M059J (cell line): ENCODE measurements at places on chromosomes 1 and 21. TPM values are rescaled to one million over a fixed set of nuclear protein-coding genes. Genes with fewer than 3 reads are reported as not detected.
A peak's percentile ranks its signal among the peaks of the same experiment; 100 is the strongest.

Gene SLC22A15
- 0.05 and 0.62 TPM in 2 replicates for total RNA-seq

Gene TNFSF4
- total RNA-seq: 14.6 and 14.7 TPM in 2 replicates

Gene ARHGEF16
- 0.59 and 3.0 TPM in 2 replicates for total RNA-seq

Gene ELOVL1
- total RNA-seq: 152 and 164 TPM in 2 replicates

Gene ELAVL4
- not detected in 2 replicates for total RNA-seq

- peak; percentile 2 for DNase-seq
Observed at GRCh38 chr1:164337885-164338284, 221.1 kb upstream of the PBX1 start.

GRCh38 chr1:6016191-6016865, 24.1 kb upstream of the NPHP4 start:
- DNase-seq: peak; percentile 84

- peak; percentile 70 for DNase-seq
Observed at GRCh38 chr1:86151427-86151826, 5.1 kb downstream of the COL24A1 start.

DNA sequence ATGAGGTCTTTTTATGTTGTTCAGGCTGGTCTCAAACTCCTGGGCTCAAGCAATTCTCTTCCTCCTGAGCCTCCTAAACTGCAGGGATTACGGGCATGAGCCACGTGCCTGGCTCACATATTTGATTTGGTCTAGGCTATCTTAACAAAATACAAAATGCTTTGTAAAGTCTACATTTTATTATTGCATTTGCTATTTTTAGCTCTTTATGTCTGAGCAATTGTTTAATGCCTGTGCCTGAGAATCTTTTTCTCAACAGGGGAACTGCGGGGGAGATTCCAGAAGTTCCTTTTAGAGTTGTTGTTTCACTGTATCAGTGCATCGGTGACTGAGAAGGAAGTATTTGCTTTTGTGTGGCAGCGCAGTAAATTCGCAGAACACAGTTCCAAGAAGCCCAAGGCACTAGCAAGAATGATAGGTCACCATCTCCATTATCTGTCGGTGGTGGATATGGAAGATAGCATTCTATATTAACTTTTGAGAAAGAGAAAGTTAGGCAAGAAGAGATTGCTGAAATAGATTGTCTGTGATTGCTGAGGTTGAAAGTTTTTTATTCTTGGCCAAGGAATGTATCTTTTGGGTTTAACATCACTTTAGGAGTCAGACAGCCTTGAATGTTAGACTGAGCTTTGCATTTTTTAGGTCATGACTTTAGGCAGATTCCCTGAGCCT, 167.3 kb downstream of the PDE4B start:
- no peak for DNase-seq

DNA sequence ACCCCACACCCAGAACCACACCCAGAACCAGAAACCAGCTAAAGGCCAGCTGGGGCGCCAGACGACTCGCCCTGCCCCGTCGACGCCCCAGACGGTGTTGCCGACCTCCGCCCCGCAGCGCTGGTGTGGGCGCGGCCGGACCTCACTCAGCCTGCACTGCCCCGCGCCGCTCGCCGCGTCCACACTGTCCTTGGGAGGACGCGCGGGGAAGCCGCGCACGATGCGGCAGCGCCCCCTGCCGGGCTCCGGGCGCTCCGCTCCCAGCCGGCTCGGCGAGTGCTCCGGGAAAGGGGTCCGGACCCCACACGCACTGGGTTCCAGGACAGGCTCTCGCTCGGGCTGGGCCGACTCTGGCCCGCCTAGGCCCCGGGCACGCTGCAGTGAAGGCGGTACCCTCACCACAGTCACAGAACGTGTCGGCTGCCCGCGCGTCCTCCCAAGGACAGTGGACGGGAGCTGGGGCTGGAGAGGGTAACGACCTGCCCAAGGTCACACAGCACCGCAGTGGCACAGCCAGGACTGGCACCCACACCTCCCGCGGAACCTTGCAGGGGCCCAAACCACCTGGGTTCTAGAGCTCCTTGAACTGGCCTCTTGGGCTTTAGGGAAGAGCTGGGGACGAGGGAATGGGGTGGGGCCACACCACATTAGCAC, 90.2 kb downstream of the DMRTA2 start:
- peak; percentile 12 for DNase-seq

GRCh38 chr1:184940226-184940625, 34.1 kb downstream of the NIBAN1 start:
- no peak for DNase-seq

DNA sequence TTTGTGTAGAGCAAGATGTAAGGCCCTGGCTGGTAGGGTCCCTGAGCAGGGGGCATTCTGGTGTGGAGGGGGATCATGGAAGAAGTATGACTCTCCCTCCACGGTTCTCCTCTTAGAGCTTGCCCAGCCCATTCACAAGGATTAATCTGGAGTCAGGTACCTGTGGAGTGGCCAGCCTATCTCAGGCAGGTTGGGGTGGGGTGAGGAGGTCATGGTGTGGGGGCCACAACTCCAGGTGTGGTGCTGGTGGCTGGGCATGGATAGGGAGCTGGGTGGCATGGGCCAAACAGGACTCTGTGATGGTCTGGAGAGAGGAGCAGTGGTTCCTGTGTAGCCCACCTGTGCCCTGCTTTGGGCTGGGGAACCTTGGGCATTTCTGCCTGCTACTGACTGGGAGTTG, 32.3 kb downstream of the TMCC2 start:
- DNase-seq: no peak

DNA sequence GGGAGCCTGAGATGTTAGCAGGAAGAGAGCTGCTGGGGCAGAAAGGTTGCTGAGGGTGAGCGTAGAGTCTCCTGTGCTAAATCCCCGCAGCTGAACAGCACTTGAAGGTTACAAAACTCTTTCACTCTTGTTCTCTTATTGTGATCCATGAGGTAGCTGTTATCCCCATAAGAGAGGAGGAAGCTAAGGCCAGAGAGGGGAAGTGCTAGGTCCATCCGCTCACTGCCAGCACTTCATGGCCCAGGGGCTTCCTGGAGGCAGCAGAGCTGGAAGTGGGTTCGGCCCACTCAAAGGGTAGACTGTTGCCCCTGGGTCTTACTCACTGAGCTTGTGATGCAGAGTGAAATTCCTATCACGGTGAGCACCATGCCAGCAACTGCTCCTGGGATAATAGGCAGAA, 5.6 kb downstream of the TMEM234 start:
- no peak for DNase-seq

GRCh38 chr21:39184050-39184980, 1.1 kb upstream of the PSMG1 start:
- DNase-seq: peak; percentile 27

GRCh38 chr1:115671176-115671934, 29.6 kb downstream of the VANGL1 start:
- DNase-seq: peak; percentile 84

DNA sequence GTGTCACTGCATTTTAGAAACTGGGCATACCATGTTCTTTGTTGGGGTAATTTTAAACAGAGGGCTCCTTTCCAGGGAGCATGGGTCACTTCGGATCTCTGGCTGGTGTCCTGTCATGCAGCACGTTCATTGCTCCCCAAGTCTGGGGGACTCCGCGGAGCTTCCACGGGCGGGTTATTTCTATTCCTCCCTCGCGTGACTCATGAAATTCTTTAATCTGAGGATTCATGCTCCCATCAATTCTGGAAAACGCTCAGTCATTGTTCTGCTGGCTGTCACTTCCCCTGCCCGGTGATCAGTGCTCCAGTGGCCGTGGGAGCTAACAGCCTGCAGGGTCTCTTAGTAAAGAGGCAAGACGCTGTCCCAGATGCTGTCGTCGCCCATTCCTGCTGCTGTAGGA, 28.1 kb downstream of the CFAP74 start:
- DNase-seq: no peak

DNA sequence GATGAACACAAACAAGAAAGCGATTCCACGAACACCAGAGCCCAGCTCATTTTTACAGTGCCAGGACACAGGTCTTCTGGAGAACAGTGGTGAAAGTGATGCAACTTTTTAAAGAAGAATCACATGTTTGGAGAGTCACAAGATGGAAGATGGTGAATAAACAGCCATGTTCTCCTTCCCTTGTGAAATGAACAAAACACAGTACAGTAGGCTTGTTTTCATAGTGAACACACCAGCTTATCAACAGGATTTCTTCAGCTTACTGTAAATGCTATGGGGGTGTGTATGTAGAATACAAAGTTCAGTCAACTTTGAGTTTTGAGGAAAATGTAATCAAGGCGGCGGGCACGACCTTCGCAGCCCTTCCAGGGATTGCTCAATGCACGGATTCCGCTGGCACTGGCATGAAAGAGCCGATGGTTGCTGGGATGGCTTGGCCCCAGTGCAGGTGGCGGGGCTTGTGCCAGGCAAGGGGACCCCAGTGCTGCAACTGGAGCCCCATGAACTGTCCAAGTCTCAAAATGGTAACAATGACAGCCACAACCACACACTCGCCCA, 9.7 kb downstream of the TMPRSS3 start:
- no peak for DNase-seq
